ENCODE measurements at places on chromosomes 4 and X. TPM values are rescaled to one million over a fixed set of nuclear protein-coding genes. Genes with fewer than 3 reads are reported as not detected.

DNA sequence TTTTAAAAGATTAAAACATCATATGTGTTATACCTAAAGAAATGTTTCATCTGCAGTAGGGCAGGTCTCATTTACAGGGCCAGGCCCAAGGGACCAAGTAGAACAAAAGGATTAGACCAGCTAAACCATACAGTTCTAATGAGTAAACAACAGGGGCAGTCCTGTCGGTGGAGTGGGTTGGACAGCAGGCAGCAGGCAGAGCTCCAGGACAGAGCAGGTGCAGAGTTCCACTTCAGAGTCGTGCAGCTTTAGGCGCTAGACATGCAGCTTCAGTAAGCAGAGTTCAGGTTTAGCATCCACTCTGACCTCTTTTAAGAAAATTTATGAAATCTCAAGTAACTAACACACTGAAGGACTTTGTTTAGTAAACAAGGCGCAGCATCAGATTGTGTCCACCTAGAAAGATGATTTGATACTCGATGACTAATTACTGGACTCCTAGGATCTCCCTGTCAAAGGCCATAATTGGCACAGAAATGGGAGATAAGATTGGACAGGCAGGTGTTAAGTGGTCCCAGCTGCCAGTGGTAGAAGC, 487.7 kb upstream of the INTU start:
- DNase-seq = no peak

DNA sequence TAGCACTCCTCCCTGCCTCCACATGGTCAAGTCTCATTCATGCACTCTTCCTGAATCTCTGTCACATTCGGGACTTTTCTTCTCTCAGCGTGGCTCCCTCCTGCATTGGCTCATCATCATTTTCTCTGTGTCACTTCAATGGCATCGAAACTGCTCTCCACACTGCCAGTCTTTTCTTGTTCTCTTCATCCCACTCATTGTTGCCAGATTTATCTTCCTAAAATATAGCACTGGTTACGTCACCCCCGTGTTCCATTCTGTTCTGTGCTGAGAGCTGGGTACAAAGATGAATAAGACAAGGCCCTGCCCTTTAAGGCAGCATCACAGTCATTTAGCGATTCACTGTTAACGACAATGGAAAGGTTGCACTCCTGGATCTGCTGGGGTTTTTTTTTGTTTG, 174.4 kb upstream of the TBC1D9 start:
- DNase-seq = no peak

DNA sequence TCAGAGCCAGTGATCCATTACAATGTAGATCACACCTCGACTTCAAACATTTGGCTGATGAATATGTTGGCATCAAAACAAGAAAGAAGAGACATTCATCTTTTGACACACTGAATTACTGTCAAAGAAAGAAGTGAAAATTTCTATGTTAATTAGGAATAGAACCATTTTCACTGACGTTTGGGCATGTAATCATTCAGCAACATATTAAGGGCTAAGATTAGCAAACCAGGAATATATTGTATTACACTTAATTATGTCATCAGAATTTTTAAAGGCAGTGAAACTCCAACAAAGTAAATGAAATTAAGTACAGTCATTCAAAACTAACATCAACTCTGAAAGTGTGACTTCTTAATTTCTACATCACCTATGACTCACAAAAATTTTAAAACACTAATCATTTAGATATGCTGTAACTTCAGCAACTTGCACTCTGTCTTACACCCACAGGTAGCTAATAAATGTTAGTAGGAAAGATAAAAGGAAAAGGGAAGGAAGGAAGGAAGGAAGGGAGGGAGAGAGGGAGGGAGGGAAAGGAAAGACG, 1.4 kb upstream of the SMR3A start:
- DNase-seq = no peak

DNA sequence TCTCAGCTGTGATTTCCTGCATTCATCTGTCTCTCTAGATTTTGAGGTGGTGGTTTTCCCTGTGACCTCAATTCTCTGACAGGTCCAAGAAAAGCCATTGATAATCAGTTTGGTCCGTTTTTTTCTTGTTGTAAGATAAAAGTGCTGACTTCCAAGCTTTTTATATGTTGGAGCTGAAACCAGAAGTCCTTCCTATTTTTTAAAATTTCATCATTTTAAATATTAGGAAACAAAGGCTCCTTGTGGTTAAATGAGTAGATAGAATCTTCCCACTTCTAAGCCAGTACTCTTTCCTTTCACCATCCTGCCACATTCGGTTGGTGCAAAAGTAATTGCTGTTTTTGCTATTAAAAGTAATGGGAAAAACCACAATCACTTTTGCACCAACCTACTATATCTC, 18.3 kb downstream of the RNF175 start:
- no peak for DNase-seq

DNA sequence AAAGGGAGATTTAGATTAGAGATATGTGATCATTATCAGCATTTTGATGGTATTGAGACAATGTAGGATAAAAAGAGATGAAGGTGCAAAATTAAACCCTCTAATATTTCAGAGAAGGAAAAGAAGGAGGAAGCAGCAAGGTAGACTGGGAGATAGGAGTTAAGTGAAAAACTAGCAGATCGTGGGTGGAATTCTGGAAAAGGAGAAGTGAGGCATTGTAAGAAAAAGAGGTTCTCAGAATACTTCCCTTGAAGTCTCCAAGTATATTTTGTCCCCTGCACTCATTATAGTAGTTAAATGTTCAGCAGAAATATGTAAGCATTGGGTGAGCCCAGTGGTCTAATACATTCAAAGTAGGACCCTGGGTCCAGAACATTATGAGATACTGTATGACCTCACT, 30.3 kb downstream of the COPS4 start:
- DNase-seq = no peak

DNA sequence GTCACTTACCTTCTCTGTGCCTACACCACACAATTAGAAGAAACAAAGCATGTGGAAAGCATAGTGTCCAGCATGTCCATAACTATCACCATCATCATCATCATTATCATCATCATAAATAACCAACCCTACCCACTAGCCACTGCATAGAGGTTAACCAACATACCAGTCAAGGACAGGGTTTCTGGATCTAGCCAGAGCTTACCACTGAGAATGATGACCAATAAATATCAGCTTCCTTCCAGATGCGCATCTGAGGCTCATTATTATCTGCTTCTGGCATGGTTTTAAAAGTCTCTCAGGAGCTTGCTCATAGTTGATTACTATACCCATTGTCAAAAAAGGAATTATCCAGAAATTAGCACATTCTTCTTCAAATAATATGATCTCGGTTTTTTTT, 25.5 kb upstream of the MYOZ2 start:
- no peak for DNase-seq

- DNase-seq = no peak
Observed at GRCh38 chr4:87339440-87339839, 16.8 kb upstream of the HSD17B13 start.

- DNase-seq = no peak
Observed at GRCh38 chr4:143699331-143700045, 987 bp downstream of the FREM3 start.

DNA sequence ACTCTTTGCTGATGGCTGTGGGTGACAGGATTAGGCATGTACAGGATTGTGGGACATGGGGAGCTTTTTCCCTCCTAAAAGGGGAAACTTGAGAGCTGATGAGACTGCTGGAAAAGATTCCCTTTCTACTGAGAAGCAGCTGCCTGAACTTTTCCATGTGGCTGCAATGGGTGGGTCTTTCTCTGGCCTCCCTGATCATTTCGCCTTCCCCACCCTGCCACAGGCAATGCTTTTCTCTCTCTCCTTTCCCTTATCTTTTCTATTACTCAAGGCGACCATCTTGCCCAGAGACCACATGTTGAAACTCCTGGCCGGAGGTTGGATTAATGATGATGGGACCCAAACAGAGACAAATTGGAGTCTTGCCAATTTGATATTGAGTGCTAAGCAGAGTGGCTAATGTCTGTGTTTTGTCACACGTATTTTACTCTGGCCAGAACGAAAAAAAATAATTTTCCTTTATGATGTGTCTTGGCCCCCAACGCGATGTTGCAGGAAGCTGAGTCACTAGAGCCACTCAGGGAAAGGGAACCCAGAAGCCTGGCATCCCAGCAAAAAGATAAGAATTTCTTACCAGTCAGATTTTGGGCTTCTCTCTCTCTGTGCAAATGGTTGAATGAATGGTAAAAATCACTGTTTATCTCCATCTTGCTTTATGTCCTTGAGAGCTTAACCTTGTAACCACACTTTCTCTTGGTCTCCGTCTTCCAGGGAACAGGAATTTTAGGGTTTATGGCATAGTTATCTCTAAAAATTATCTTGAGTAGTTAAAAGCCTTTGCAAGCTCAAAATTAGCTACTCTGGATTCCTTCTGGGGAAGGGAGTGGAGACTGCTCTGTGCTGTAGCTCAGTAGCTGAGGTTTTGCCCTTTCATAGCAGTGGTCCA, 19.4 kb upstream of the ATP8A1 start:
- DNase-seq = no peak

- DNase-seq = peak; percentile 31
Observed at GRCh38 chrX:154091678-154092077, 5.8 kb downstream of the MECP2 start.

- no peak for DNase-seq
Observed at GRCh38 chr4:86294883-86295282, 65.0 kb downstream of the MAPK10 start.

- DNase-seq = peak; percentile 41
Observed at GRCh38 chrX:103310555-103311398, at the start of gene BEX2. Gene BEX2 (minus strand): TSS chrX:103310990. CDS start chrX:103309976, 1,014 bp downstream.

DNA sequence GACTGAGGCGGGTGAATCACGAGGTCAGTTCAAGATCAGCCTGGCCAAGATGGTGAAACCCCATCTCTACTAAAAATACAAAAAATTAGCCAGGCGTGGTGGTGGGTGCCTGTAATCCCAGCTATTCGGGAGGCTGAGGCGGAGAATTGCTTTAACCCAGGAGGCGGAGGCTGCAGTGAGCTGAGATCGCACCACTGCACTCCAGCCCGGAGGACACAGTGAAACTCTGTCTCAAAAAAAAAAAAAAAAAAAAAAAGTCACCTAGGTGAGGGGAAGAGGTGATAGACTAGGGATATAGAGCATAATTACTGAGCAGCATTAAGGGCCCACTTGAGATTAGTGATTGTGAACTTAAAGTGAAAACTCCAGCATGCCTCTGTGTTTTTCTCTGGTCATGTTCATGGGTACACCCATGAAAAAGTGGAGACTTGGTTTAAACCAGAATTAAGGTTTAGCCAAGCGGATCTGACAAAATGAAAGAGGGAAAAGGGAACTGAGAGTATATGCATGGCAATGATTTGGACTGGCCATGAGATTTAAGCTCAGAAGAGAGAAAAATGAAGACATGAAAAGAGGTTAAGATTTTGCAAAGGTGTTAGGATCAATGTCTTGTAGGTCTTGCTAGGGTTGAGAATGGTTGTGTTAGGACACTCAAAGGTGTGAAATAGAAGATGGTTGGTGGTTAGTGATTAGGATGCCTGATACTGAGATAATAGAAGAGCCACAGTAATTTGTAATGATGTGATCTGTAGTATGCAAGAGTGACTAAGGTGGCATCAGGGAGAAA, 105.0 kb downstream of the RAB28 start:
- DNase-seq = no peak

DNA sequence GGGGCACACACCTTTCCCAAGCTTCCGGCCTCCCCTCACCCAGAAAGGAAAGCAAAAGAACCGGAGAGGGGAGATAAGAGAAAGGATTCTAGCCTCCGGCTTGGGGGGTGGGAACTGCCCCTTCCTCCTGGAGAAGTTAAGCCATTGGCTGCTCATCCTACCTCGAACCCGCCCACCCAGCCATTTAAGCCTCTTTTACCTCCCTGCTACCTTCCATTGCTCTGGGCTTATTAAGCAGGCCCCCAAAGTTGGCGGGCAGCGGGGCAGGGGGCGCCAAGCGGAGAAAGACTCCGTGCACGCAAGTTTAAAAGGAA, 2.3 kb downstream of the MAML3 start:
- DNase-seq = peak; percentile 80

- DNase-seq = no peak
Observed at GRCh38 chr4:110683601-110684000, 60.7 kb upstream of the PITX2 start.

- DNase-seq = no peak
Observed at GRCh38 chr4:130603043-130603442, 1507.1 kb downstream of the C4orf33 start.

DNA sequence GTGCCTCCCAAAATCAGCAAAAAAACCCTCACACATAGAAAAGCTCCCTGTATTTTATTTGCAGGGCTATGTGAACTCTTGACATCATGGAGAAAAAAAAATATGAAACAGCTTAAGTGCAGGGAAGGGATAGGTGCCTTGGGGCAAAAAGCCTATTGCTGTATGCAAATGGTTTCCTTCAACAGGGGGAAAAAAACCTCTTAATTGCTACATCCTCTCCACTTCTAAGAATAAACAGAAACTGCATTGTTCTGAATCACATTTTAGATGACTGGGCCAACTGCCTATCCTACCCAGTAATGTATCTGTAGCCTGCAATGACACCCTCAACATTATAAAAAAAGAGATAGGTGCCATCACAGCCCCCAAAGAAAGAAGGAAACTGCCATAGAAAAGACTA, 229.4 kb upstream of the GALNTL6 start:
- no peak for DNase-seq

DNA sequence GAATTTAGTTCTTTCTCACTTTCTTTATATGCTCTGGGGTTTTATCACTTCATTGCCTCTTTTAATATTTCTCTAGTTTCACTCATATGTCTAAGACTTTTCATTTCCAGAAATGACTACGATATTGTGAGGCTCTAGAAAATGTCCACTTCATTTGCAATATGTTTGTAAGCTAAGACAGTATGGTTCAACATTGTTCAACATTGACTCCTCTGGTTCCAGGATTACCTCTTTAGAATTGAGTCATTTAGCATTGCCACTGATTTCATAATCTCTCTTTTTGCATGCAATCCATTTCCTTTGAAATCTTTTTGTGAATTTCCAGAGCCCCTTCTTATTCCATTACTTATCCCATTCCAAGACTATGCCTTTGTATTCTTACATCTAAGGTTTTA, 32.3 kb downstream of the BBS12 start:
- no peak for DNase-seq

DNA sequence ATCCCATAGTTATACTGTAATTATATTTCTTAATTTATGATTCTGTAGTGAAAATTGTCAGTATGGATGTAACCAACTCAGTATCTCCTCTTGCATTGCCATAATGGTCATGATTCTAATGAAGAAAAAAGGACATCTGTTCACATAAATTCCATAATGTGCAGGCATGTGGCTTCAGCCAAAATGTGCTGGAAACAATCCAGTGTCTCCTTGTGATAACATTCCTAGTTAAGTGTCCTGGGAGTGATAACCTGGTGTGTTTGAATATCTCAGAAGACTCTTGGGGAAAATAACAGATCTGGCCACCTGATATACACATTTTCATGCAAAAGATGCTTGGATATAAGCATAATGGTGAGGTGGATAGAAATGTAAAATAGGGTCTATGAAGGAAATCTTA, 2309.8 kb downstream of the PCDH7 start:
- DNase-seq = no peak

CHRDL1 gene
- total RNA-seq = 4.4 TPM

LIMCH1 gene
- 232 TPM for total RNA-seq

HCCS gene
- 57.7 TPM for total RNA-seq

HSFX2 gene
- total RNA-seq = not detected

CENPVL3 gene
- total RNA-seq = not detected

PCDH7 gene
- total RNA-seq = 53.4 TPM

GPR82 gene
- 0.27 TPM for total RNA-seq

GRPR gene
- total RNA-seq = 0.22 TPM

PDE5A gene
- total RNA-seq = 7.6 TPM

GIMD1 gene
- total RNA-seq = not detected

POU4F2 gene
- total RNA-seq = not detected

CCDC149 gene
- total RNA-seq = 13.2 TPM
